ENCODE measurements at places on chromosomes 4 and X.

- no peak for DNase-seq
These were observed 26.2 kb upstream of the ZBTB33 start for GRCh38 chrX:120224388-120224787.

DNA sequence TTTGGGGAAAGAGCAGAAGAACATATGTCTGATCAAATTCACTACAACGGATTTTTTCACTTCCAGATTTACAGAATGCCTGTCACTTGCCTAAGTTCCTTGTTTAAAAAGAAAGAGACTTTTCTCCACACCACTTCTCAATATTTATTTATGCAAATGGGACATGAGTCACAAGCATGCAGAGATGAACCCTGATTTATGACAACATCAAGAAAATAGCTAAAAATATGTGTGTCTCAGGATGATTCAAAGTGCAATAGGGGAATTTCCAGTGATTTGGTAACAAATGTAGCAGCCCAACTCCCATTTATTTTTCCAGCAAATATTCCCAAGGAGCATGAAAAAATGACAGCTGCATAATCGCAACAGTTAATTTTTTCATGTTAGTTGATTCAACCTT lies 180.4 kb upstream of the FAT1 start:
- DNase-seq: no peak

DNA sequence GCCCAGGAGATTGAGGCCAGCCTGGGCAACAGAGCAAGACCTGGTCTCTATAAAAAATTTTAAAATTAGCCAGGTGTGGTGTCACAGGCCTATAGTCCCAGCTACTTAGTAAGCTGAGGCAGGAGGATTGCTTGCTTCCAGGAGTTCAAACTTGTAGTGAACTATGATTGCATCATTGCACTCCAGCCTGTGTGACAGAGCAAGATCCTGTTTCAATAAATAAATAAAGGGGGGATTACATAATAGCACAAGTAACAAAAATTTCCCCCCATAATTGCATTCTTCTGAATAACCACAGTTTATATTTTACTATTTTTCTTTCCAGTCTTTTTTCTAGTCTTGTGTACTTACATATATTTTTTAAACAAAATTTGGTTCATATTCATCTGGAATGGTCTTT lies 135.6 kb downstream of the CHIC2 start:
- no peak for DNase-seq

DNA sequence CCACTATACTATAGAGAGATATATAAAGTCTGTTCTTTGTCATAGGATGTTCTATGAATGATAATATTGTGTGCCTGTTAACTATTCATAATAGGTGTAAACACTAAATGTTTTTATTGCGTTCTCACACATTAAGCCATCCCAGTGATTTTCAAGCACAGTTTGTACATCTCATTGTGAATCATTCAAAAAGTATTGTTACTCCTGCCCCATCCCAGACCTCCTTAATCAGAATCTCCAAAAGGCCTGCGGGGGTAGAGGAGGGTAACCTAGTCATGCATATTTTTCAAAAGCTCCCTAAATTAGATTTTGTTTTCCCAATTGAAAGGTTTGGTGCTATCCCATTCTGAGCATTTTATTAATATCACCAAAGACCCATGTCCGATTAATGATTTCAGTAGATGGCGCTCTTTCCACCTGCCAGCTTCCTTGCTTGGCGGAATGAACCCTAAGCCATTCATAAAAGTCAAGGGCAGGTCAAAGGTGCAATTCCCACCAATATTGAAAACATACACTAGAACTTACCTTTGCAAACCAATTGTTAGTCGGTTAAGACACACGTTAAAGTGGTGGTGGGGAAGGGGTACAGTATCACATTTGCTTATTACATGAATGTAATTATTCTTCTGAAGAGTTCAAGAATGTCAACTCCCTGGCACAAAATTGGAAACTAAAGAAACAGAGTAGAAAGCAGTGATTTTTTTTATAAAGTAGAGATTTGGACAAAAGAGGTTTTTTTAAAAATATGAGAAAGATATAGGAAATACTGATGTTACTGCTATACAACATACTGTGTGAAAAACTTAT lies 5.8 kb upstream of the TET2 start:
- DNase-seq: peak; percentile 28

DNA sequence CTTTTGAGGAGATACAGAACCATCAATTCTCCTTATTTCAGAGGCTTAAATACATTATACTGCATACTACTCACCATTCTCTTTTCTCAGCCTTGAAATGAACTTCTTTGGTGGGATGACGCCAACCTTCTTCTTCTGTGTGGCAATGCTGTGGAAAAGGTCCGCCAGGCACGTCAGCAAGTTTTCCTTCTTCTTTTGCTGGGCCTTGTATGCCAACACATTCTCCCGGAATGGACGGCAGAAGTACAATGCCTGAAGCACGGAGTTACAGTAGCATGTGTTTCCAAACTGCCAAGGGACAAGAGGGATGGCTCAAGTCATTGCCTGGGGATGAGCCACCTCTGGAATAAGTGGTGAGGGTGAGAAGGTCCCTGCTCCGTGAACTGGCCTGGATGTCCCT lies 31.2 kb downstream of the USP46 start:
- no peak for DNase-seq

- no peak for DNase-seq
These were observed 197.6 kb downstream of the CPXCR1 start for GRCh38 chrX:88944661-88945060.

GRCh38 chr4:10461091-10461849 lies 4.0 kb upstream of the ZNF518B start:
- DNase-seq: peak; percentile 51

DNA sequence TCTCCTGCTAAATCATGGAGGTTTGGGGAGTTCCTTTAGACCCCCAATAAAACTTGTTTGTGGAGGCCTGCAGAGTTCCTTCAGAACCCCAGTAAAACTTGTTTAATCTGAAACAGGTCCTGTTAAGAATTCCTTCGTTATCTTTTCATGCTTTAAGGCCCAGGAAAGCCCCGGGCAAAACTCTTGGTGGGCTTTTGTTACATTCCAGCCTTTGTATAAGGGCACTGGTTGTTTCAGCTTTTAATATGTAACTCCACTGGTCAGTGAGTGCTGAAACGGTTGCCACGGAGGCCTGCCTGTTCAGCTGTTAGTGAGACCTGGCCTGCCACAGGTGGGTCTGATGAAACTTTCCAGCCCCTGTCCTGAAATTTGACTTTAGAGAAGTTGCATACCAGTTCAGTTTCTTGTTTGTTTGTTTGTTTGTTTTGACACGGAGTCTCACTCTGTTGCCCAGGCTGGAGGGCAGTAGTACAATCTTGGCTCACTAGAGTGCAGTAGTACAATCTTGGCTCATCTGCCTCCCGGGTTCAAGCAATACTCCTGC lies 12.4 kb upstream of the DHRSX start:
- DNase-seq: no peak

DNA sequence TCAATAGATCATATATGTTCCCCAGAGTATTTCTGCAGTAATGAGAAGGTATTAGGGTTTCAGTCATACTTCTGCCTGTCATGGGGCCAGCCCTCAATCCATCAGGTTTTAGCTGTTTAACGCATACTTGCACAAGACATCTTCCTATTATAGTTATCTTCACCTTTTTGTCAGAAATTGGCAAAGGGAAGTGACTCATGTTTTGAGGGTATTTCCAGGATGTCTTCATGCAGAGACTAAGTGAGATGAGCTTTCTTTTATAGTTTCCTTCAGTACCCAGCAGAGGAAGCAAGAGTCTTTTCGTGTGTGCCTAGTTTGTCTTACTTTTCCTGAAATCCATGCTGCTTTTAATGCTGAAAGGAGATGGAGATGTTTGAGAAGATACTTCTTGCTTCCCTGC lies 9.5 kb downstream of the CSTF2 start:
- DNase-seq: no peak

DNA sequence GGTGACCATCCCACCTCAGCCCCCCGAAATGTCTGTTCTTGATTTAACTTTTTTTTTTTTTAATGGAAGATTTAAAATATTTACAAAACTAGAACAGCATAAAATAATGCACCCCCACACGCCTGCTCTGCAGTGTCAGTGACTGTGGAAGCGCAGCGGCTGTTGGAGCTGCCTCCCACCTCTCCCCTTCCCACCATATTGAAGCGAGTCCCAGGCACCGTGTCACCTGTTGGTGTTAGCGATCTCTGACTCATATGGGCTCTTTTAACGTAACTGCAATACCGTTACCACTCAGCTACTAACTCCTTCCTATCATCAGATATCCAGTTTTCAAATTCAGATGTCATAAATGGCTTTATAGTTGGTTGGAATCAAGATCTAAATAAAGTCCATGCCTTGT lies 17.1 kb upstream of the TADA2B start:
- no peak for DNase-seq

- no peak for DNase-seq
These were observed 67.3 kb downstream of the GLUD2 start for GRCh38 chrX:121114691-121115090.

GRCh38 chr4:123315617-123316016 lies 81.0 kb upstream of the SPRY1 start:
- DNase-seq: no peak

- peak; percentile 44 for DNase-seq
These were observed 213.4 kb upstream of the S100G start for GRCh38 chrX:16436348-16437188.

GRCh38 chrX:117633277-117633676 lies 483.3 kb downstream of the KLHL13 start:
- DNase-seq: no peak

- no peak for DNase-seq
These were observed 161.0 kb upstream of the S100G start for GRCh38 chrX:16488959-16489358.

- DNase-seq: no peak
These were observed 60.0 kb downstream of the ATP8A1 start for GRCh38 chr4:42596918-42597317.

DNA sequence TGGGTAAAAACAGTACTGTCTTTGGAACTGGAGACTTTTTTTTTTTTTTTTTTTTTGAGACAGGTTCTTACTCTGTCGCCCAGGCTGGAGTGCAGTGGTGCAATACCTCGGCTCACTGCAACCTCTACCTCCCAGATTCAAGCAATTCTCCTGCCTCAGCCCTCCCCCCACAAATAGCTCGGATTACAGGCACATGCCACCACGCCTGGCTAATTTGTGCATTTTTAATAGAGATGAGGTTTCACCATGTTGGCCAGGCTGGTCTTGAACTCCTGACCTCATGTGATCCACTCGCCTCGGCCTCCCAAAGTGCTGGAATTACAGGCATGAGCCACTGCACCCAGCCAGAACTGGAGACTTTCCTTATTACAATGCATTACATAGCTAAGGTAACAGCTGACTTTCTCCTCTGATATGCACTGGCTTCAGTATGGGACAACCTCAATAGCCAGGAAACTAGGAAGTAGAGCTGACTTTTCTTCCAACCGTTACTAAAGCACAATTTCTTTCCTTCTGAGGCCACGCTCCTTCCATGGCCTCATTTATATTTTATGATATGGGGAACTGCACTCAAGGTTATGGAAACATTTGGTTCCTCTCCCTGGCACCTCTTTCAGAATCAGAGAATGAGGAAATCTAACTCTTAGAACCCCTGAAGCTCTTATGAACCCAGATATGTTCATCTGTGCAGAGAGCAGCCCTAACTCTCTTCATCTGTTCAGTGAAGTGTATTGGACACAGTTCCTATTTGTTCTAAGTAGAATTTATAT lies 53.5 kb upstream of the FAM9B start:
- DNase-seq: no peak

- no peak for DNase-seq
These were observed 79.7 kb downstream of the KIT start for GRCh38 chr4:54737421-54737820.

DNA sequence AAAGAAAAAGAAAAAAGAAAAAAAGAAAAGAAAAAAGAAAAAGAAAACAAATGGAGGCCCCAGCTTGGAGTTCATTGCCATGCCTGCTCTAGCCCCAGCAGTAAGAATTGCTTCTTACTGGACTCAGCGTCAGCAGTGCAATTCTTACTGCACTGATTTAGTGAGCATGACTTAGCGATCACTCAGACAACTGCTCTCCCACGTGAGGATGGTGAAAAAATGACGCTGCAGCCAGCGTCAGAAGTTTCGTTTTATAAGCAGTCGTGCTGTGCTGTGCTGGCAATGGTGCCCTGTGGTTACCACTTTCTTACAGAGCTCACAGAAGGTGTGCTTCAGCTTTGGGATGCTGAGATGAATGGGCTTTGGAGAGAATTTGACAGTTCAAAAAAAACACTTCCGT lies 68.3 kb upstream of the DDX3X start:
- peak; percentile 28 for DNase-seq

DNA sequence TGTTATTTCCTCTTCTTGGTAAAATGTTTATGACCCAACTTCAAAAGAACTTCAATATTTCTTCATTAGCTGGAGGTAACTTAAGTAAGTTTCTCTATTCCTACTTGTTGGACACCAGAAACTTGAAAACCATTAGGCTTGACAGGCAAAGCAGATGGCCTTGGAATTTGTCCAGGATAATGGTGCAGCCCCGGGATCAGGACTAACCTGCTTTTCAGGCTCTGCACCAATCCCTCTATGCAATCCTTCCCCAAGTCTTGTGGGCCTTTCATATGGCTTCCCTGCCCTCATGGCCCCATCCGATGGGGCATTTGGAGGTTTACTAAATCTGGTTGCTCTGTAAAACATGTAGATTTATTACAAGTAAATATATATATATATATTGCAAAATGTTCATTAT lies 68.5 kb downstream of the SPINK2 start:
- no peak for DNase-seq

GRCh38 chr4:116872308-116872707 lies 213.1 kb downstream of the TRAM1L1 start:
- no peak for DNase-seq

- no peak for DNase-seq
These were observed 135.2 kb upstream of the MAMLD1 start for GRCh38 chrX:150227873-150228410.

GRCh38 chr4:36394352-36394903 lies 113.0 kb downstream of the DTHD1 start:
- peak; percentile 15 for DNase-seq

DNA sequence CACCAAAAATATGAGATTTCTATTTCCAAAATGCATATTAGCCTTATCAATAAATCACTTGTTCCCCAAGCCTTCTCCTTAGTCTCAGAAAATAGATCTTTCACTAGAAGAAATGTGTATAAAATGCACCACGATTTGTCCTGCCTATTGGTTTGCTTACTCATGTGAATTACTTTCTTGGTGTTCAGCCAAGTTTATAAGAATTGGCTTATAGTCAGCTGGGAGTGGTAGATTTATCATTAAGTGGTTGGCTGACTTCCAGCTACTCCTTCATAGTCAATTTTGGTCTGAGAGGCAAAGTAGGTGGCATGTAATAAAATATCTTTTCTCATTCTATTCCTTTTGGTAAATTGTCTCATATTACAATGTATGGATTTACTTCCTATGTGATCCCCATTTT lies 1.3 kb downstream of the SULT1E1 start:
- DNase-seq: no peak

GRCh38 chr4:166895771-166896170 lies 338.5 kb downstream of the SPOCK3 start:
- no peak for DNase-seq

- peak; percentile 31 for DNase-seq
These were observed 13.3 kb upstream of the IL3RA start for GRCh38 chrX:1323315-1323714.

Measured in activated T-cell treated with anti-CD3 and anti-CD28 coated beads for 4 hours (primary cell).